ENCODE measurements at places on chromosomes 3 and 15.

- peak; percentile 44 for DNase-seq
Measured at GRCh38 chr3:30112902-30113484, 493.4 kb upstream of the TGFBR2 start.

GRCh38 chr3:102129760-102130608, 280.7 kb downstream of the NFKBIZ start:
- peak; percentile 20 for DNase-seq

DNA sequence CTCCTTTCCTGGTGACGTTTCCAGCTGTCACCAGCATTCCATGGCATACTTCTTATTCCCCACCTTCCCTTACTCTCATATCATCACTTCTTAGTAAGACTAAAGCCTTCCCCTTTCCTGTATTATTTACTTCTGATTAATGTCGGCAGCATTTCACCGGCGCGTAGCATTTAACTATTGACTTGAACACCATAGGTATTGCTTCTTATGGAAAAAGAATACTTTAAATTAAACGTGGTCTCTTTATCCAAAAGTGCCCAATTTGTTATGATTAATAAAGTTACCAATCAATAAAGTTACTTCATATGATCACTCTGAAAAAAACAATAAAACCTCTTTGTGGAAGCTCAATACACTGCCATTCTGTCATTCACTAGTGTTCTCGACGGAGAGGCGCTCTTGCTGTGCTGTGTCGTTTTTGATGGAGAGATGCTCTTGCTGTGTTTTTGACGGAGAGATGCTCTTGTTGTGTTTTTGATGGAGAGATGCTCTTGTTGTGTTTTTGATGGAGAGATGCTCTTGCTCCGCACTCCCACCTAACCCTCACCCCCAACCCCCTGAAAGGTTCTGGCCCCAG, 165.0 kb downstream of the XXYLT1 start:
- no peak for DNase-seq

GRCh38 chr3:46870651-46871050, 6.9 kb upstream of the PTH1R start:
- no peak for DNase-seq

GRCh38 chr3:48561045-48561736, 2.4 kb downstream of the UCN2 start:
- DNase-seq: peak; percentile 65

GRCh38 chr3:42106646-42107045, 15.5 kb downstream of the TRAK1 start:
- no peak for DNase-seq

- no peak for DNase-seq
Measured at GRCh38 chr3:64264501-64265109, 39.3 kb upstream of the PRICKLE2 start.

GRCh38 chr3:2130726-2131125, 32.1 kb downstream of the CNTN4 start:
- no peak for DNase-seq

- DNase-seq: no peak
Measured at GRCh38 chr3:185313693-185314246, 49.2 kb upstream of the MAP3K13 start.

- DNase-seq: no peak
Measured at GRCh38 chr3:158443632-158444031, 127.4 kb upstream of the MLF1 start.

GRCh38 chr15:66786222-66786621, 84.2 kb downstream of the SMAD6 start:
- no peak for DNase-seq

DNA sequence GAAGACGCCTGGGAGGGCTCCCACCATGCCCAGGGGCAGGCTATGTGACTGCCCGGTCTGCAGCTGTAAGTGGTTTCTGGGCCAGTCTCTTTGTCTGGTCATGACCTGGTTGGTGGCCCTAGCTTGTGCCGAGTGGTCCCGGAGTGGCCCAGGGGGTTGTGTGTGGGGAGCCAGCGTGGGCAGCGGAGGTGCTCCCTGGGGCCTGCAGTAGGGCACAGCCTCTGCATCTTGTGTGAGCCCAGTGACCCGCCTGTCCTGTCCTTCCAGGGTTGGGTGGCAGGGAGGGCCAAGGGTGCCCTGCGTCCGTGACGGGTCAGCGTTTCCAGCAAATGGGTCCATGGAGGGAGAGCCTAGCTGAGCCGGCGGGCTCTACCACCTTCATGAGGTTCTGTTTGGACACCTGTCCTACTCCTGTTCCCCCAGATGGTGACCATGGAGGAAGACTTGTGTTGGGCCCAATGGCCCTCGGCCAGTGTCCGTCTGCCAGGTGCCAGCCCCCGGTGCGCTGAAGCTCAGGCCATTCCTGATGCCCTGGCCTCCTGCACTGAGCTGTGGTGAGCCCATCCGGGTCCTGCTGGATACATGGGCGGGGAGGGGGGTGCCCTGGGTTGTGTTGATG, 215.4 kb downstream of the SNRPN start:
- no peak for DNase-seq

DNA sequence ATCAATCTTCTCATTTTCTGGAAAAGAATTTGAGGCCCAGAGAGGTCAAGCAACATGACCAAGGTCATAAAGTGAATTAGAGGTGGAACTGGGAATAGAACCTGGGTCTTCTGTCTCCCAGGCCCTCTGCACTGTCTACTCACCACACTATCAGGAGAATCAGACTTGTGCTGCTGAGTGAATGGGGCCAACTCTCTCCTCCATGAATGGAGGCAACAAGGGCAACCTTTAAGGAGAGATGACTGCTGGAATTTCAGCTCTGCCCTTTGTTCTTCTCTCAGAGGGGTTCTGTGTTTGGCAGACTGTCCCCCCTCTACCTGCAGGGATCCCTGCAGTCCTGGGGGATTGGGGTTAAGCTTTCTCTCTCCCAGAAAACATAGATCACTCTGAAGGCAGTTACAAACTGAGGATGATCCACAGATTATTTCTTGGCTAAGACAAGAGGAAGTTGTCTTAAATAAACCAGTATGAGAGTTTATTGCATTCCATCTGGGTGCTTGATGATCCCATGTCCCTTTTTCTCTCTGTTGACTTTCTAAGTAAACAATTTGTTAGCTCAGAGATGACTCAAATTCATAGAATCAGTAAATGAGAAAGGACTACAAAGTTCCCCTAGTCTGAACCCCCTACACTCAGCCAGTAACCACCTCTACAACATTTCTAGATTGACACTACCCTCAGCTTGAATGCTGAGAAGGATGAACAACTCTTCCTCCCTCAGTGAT, 99.0 kb upstream of the LIPC start:
- DNase-seq: peak; percentile 5

- no peak for DNase-seq
Measured at GRCh38 chr15:28018291-28019044, 80.6 kb downstream of the OCA2 start.

- no peak for DNase-seq
Measured at GRCh38 chr15:65244638-65245037, 33.4 kb upstream of the CILP start.

DNA sequence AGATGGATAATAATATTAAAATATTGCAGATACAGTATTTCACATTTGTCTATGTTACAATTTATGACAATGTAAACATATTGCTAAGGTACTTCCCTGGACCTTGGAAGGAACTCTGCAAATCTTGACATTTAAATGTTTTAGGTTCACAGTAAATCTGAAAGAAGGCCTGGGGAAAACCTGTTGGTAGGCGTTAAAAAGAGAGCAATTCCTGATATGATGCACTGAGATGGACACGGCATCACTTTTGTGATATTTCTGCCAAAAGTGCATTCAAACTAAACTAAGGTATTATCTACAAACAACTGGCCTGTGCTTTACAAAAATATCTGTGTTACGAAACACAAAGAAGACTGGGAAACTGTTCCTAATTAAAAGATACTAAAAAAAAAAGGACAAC, 6.1 kb upstream of the TP63 start:
- no peak for DNase-seq

DNA sequence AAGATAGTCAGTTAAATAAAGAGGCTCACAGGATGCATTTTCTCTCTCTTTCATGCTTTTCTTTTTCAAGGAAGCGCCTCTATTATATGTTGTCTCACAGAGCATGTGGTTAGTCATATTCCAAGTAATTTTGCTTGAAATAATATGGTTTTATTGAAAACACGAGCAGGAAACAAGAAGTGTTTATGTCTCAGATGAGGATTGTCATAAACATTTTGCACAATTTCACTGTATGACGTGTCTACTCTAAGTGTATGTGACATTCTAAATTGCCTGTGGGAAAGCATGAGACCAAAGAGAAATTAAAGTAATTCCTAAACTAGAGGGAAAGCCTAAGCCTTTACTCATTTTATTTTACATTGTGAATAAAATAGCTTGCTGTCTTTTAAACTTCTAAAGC, 818.6 kb downstream of the EPHA3 start:
- no peak for DNase-seq

GRCh38 chr3:53303957-53304356, 43.4 kb downstream of the DCP1A start:
- no peak for DNase-seq

DNA sequence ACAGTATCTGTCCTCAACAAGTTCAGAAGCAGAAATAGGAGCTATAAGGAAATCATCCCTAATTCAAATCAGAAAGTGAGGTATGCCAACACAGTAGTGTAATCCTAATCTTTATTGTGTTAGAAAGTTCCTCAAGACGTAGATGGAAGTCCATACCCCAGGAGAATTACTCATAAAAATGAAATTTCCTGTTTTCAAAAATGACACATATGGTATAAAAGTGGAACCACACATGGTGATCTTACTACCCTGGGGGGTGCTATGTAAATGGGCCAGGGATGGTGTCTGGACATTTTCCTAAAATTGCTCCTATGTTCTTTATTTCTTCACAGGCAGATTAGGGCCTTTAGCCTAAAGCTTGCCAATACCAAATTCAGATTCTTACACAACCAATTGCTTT, 204.1 kb downstream of the ARRDC4 start:
- DNase-seq: no peak

DNA sequence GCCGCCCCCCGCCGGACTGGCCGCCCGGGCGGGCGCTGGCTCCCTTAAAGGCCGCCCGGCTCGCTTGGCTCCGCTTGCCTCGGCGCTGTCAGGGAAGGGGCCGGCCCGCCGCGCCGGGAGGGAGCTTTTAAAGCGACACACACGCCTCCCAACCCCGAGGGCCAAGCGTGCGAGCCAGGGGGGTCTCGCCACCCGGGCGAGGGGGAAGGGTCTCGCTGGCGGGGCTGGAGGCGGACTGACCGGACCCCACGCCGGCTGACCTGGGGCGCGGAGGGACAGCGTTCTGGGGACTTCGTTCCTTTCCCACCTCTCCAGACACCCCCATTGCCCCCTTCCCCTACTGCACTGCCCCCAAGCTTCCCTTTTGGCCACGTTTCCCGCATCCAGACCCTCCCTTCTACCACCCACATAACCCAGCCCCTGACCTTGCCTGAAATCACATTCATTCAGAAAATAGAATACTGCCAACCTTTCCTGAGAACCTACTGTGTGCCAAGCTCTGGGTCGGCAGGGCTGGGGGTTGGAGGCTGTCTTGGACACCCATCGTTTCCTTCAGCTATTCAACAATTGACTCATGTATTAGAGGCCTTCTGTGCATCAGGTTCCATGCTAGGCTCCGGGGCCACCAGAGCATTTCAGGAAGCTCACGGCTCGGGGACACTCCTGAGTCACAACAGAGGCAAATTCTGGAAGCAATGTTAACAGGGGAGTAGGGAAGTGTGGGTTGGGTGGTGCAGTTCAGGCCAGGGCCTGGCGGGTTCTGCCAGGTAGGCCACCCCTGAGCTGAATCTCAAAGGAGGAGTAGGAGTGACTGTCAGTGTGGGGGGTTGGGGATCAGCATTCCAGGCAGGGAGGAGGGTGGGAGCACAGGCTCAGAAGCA, at the start of gene INSYN1:
TSS of gene INSYN1 (minus strand) at position 102 of the 881 bp plus-strand sequence. CDS start 2,221 bp downstream, outside the sequence.
- peak; percentile 77 for DNase-seq

DNA sequence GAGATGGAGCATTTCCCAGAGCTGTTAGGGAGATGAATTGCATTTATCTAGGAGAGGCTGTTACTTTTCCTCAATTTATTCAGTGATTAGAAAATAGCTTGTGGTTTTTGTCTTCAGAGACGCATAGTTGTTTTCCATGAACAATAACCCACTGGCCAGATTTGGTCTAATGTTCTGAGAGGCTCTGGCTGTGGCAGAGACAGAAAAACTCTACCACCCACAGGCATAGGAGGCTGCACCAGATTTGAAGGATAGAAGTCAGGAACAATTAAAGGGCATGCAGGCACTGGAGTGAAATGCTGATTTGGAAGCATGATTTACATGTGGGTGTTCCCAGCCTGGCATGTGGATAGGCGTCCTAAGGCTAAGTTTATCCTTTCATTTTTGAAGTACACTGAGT, 143.5 kb downstream of the NFKBIZ start:
- DNase-seq: no peak

DNA sequence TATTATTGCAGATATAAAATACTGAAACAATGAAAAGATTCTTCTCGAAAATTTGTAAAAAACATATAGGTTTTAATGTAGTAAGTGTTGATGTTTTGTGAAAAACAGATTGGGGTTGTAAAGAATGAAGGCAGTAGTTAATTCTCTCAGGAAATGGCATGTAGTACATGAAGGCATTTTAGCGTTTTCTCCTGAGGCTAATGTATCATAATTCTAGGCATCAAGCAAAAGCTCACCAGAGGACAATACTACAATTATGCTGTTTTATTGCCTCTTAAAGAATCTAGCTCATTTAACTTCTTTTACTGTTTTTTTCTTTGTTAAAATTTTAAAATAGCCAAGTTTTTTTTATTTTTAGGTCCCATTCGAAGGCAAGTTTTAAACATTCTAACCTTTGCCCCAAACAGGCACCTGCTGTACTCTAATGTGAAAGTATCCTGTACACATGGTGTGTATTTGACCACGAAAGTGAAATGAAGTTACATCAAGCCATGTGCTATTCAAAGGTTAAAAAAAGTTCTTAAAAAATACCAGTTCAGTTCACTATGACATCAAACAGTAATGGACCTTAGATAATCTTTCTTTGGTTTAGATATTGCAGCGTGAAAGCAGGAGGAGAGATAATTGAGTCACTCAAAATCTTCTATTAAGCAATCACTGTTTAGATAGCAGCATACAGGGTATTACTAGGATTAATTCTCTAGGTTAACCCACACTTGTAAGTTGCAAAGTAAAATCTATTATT, 163.6 kb downstream of the ECT2 start:
- DNase-seq: no peak

DNA sequence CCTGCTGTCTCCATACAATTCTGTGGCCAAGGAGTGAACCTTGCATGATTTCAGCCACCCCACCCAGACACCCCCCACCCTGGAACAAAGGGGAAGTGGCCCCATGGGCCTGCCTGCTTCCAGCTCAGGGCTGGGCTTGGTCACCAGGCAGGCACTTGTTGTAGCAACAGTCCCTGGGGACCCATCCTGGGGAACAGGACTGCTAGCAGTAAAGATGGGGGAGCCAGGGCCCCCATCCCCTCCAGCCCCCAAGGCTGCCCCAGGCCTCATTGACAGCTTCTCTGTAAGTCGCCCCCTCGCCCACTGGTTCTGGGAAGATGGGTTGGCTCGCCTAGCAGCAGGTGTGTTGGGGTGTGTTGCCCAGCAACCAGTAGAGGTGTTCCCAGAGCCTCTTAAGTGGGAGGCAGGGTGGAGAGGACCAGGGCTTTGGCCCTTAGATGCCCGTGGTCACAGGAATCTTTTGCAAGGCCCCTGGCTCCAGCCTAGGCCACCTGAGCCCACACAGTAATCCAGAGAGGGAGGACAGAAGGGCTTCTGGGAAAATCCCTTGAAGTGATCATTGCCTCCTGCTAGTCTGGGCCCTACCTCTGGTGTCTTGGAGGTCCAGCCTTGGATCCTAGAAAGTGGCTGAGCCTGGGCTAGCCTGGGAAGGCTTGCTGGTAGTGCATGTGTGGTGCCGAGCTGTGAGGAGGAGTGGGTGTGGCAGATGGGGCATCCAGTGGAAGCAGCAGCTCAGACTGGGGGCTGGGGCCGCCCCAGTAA, 48.9 kb downstream of the CYP11A1 start:
- peak; percentile 63 for DNase-seq

GRCh38 chr3:169241991-169242707, 421.4 kb downstream of the MECOM start:
- peak; percentile 46 for DNase-seq

- no peak for DNase-seq
Measured at GRCh38 chr15:36831125-36831903, 251.9 kb downstream of the CDIN1 start.
